ENCODE measurements at places on chromosomes 13 and 19.

DNA sequence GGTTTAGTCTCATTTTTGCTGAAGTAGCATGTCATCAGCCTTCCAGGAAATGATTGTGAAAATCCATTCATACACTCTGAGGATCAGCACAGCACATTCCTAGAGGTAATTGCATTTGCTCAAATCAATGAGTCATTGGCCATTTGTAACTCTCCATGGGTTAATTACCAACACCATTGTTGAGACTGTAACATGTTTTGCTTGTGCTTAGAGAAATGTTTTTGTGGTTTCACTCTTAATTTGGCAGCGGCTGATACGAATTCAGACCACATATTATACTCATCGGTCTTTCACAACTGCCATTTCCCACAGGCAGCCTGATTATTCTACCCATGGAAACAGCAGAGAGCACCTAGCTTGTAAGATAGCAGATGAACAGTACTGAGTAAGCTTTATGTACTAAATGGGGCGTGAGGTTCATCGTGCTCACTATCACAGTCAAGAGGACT lies 110.3 kb downstream of the NHLRC3 start:
- DNase-seq, result no peak

DNA sequence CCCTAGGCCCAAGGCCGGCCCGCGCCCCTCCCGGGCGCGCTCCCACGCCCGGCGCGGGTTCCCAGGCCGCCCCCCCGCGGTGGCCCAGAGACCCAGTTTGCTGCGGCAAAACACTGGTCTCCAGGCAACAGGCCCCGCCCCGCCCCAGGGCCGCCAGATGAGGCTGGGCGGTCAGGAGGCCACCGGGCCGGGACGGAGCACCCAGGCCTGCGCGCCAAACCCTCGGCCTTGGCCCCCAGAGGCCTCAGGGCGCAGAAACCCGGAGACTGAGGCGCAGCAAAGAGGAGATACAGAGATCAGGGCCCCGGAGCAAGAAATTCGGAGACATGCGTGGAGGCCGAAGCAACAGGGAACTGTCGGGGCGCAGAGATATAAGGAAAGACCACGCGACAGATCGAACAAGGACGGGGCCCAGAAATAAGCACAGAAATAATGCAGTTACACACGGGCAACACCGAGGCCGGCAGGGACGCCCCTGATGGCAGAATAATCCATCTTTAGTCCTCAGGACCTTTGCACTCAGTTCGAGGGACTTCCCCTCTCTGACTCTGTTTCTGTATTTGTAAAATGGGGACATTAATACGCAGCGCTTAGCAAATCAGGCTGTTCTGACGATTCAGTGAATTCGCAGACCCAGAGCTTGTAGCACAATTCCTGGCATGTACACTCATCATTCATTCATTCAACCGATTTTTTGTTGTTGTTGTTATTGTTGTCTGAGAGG lies 20.8 kb upstream of the ERCC1 start:
- DNase-seq, result peak; percentile 89

DNA sequence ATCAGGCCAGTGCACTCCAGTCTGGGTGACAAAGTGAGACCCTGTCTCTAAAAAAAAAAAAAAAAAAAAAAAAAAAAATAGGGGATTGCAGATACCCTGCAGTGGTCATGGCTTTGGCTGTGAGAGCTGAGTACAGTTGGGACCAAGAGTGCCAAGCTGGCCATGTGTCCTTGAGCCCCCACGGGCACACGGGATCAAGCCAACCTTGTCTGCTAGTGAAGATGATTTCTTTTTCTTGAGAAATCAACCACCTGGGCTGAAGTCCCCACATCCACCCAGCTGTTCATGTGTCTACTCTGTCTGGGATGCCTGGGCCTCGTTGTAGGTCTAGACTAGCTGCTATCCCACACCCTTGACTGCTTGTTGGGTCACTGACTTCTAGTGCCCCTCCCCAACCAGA lies 34.0 kb downstream of the CERS4 start:
- DNase-seq, result no peak

DNA sequence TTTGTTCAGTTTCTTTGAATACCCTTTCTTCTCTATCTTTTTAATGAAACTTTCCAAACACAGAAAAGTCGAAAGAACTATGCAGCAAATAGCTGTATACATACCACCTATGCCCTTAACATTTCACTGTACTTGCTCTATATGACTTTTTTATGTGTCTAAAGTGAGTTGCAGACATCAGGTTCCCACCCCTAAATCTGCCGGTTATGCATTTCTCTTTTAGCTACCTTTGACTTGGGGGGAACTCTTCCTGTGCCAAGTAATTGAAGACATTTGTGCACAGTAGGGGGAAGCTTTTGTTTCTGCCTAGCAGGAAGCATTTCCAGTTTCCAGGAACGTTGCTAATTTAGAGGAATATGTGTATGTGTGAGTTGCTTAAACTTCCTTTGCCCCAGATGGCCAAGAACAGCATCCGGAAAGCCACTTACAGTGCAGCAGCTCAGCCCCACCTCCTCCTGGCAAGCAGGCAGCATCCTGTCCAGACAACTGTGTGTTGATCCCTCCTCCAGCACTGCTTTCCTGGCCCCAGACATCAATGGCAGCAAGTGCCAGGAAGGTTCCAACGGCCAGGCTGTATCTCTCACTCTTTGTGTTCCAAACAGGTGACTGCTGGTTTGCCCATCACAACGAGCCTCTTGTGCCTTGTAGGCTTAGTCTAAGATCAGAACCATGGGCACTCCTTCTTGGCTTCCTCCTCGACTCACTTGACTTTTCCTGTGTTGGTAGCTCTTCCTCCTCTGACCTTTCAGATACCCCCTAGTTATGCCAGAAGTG lies 14.7 kb upstream of the GRAMD1A start:
- no peak for DNase-seq
